ENCODE measurements at places on chromosomes 12 and 14.

GRCh38 chr14:52079239-52079959 is 10.5 kb upstream of the NID2 start:
- DNase-seq, result no peak

DNA sequence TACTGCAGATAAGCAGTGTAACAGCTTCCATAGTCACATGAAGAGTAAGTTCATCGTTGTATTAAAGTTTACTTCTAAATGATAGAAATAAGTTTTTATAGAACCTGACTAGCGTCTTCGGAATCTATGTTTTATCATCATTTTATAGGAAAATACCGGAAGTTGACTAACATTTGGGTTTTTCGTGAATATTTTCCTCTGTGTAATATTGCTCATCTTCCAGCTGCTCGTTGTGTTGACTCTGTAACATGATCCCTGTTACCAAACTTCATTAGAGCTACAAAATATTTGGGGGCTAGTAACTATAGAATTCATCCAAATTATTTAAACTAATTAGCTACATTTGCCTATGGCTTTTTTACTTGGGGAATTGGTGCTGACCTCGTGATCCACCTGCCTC is 37.2 kb downstream of the DDX51 start:
- DNase-seq, result no peak

- peak; percentile 57 for DNase-seq
Observed at GRCh38 chr14:63276492-63277342, 42.0 kb downstream of the GPHB5 start.

GRCh38 chr12:94244165-94245133 is 96.1 kb downstream of the PLXNC1 start:
- DNase-seq, result no peak

GRCh38 chr14:63852271-63852816 is 460 bp upstream of the SYNE2 start:
- DNase-seq, result peak; percentile 88

- peak; percentile 82 for DNase-seq
Observed at GRCh38 chr14:20632831-20633691, 8.4 kb downstream of the OR6S1 start.

- DNase-seq, result no peak
Observed at GRCh38 chr12:69684466-69684865, 14.6 kb downstream of the BEST3 start.

DNA sequence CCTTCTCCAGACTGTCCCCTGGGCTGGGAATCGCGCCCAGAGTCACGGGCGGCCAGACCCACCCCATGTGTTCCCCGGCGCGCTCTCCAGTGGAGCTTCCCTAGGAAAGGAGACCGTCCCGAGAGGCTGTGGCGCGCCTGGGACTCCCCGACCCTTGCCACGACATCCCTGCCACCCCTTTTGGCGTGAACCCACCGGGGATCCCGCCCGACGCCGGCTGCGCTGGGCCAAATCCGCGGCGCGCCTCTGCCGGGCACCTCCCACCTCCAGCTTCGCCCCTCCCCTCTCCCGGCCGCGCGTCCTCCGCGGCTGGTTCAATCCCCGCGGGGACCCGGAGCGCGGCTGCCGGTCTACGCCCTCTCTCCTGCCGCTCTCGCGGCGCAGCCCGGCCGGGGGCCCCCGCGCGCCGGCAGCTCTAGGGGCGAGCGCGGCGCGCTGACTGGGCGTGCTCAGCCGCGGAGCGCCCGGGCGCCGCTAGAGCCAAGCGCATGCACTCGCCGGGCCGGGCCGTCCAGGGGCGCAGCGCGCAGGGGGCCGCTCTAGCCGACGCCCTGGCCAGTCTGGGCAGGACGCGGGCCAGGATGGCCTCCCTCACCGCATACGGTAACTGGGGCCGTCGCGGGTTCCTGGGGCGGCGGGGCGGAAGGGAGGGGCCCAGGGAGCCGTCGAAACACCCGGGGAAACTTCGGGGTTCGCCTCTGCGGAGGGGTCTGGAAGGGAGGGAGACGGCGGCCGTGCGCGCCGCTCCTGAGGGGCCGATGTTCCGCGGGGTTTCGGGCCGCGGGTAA is 77.4 kb upstream of the ANO4 start:
- peak; percentile 70 for DNase-seq

GRCh38 chr12:49566361-49566760 is 1.6 kb downstream of the MCRS1 start:
- no peak for DNase-seq

DNA sequence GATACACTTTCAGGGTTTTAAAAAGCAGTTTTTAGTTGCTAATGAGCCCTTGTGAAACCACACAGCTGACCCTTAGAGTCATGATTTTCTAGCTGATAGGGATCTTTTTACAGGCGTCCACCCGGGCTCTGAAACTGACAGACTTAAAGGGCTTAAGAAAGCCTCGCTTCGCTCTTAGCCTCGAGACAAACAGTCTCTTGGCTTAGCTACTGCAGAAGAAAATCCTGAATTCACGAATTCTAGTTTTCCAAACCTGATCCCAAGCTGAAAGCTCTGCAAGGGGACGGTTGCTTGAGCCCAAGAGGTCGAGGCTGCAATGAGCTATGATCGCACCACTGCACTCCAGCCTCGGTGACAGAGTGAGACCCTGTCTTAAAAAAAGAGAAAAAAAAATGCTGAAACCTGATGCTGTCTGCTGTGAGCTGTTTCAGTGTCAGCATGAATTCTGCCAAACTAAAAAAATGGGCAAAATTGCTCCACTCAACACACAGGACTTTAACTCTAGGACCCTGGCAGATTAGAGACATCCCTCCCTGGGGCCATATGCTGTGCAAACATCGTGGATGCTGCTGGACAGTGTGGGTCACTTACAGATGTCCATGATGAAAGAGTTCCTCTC is 3.1 kb upstream of the HPD start:
- no peak for DNase-seq

All from retina (tissue), 1 donor.